Iris pigment epithelial cell (primary cell): ENCODE measurements at places on chromosomes 2 and 18.

- peak; percentile 17 for DNase-seq
These were observed 12.1 kb downstream of the RNF149 start for GRCh38 chr2:101296371-101296770.

DNA sequence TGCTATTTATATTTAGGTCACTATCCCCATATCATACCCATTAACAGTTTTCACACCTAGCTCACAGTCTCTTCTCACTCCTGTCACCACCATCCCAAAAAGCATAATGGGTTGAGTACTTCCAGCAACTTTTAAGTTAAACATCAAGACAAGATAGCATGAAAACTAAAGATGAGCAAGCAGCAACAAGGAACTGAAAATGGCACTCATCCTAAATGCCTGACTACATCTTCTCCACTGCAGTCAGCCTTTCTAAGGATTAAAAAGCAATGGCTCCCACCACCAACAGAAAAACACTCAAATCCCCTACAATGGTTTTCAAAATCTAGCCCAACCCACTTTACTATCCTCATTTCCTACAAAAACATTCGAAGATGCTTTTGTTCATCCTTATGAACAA lies 38.2 kb downstream of the CUL3 start:
- DNase-seq: no peak

- no peak for DNase-seq
These were observed 17.7 kb upstream of the CIB4 start for GRCh38 chr2:26658691-26659346.

- DNase-seq: peak; percentile 23
These were observed 59.5 kb downstream of the RMDN2 start for GRCh38 chr2:37984589-37984988.

- no peak for DNase-seq
These were observed 4.3 kb upstream of the GATA6 start for GRCh38 chr18:22165049-22165602.

GRCh38 chr2:238847841-238848690 lies at the start of gene TWIST2:
TSS of gene TWIST2 (plus strand) at chr2:238848085. CDS start at chr2:238848216, 131 bp downstream.
- peak; percentile 95 for DNase-seq
